ENCODE measurements at places on chromosomes 1 and 21.

GRCh38 chr1:35428360-35428759 lies 128.8 kb downstream of the KIAA0319L start:
- DNase-seq, result no peak

DNA sequence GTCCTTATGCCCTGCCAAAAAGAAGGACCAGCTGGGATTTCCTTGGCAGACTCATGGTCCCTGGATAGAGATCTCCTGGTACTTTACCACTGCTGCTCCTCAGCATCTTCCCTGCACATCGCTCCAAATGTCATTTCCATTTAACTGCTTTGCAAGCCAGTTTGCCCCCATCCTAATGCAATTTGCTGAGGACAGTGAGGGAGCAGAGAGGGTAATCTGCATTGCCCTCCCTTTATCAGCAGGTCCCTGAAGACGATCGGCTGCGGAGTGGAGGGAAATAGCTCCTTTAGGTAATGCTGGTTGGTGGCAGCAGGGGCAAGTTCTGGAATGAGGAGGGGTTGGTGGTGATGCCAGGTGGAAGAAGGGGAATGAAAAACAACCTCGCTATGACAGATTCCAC lies 2.7 kb downstream of the PLXNA2 start:
- DNase-seq, result no peak

DNA sequence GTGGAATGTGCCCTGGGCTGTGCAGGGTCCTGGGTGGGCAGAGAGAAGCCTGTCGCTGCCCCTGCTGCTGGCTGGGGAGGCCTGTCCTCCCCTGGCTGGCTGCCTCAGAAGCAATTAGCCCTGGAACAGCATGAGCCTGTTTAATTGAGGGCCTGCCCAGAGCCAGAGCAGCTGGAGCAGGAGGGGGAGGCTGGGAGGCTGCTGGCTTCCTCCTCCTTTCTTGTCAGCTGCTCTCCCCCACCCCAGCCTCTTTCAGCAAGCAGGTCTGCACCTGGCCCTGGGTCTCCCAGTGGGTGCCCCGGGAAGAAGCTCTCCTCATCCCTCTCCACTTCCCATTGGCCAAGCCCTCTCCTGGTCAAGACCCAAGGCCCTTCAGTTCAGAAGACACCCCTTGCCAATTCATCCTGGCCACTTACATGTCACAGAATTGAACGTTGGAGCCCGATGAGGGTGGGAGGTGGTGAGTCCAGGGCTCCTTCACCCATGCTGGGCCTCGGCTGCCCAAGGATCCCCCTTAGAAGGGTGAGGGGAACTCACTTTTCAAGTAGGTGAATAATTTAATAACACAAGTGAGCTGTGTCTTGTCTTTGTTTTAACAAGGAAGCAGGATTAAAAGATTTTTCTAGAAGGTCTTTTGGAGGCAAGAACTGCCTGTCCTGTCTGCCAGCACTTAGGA lies 13.2 kb downstream of the AMPD2 start:
- DNase-seq, result no peak

DNA sequence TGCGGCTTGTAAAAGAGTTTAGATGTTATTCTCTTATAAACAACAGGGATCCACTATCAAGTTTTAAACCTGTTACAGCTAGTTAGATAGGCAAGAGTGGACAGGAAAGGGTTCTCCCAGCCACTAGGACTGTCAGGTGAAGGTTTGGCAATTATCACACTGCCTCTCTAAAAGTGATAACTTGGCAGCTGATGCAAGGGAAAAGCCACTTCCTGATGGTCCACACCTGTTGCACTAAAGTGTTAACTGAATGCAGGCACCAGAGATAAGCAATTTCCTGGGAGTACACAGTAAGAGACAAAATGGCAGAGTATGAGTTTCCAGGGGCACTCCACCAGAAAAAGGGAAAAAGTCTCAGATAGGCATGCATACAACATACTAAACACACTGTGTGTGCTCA lies 99.4 kb downstream of the VAV3 start:
- DNase-seq, result no peak

GRCh38 chr1:47978486-47978885 lies 18.7 kb downstream of the TRABD2B start:
- no peak for DNase-seq

DNA sequence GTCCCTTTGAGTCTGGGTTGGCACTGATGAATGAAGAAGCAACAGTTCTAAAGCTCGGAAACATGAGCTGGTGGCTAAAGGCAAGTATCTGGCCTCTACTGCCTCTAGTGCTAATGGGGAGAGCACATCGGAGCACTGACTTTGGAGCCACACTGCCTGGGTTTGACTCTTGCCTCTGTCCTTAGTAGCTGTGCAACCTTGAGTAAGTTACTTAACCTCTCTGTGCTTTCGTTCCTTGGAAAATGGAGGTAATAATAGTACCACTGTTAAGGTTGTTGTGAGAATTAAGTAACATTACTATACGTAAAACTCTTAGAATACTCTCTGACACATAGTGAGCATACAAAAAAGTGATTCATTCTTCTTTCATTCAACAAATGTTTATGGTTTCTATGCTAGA lies 211.2 kb downstream of the ATG4C start:
- no peak for DNase-seq

DNA sequence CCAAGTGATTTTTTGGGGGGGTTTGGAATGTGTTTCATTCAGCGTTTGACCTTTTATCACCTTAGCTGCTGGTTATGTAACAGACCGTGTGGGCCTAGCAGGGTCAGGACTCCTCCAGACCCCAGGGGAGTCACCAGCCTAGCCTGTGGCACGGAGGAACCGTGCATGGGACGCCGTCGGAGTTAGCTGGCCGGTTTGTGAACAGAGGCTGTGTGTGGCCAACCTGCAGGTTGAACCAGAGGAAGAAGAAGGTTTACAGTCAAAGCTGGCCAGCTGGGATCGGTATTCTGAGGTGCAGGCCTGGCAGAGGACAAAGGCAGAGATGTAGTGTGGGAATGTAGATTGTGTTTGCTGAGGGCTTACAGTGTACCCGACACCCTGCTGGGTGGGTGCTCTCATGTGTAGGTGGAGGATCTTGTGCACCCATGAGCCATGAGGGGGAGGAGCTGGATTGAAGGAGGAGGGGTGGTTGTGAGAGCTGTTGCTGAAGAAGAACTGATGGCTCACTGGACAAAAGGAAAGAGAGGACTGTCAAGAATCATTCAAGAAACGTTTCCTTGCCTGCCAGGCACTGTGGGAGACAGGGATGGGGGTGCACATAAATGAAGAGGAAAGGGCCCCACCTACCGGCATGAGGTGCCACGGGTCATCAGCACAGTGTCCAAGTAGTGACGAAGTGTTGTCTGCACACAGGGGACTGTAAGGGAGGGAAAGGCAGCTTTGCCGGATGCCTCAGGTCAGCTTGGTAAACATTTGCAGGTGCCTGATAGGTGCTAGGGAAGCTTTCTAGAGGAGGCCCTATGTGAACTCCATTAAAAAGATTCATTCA lies 40.0 kb upstream of the PWP2 start:
- DNase-seq, result no peak

DNA sequence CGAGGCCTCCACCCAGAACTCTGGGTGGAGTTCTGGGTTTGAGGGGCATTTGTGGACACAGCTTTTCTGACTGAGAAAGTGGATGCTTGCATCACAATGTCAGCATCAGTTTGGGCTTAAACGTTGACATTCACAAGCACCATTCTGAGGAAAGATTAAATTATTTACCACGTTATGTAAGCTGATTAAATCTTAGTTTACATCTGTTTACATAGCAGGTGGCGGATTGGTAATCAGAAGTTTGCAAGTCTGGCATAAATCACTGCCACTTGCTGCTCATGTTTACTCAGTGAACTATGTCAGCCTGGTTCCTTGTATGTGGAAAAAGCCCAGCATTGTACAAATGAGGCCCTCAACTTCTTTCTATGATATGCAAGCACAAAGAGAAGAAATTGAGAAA lies 310.1 kb downstream of the PAPPA2 start:
- no peak for DNase-seq

DNA sequence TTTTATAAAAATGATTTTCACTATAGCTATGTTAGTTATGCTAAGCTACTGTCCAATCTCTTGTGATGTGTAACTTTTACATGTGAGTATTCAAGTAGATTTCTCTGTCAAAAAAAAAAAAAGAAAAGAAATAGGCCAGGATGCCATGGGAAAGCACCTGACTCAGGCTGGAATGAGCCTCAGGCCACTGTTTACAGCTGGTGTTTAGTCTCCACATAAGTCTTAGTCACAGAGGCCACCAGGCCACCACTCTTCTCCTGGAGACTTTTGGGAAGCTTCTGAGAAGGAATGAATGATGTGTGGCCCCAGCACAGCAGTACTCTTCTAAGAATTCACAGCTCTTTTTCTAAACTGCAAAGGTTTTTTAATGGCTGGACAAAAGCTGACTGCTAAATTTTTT lies 48.9 kb downstream of the CHML start:
- DNase-seq, result no peak

- no peak for DNase-seq
Measured at GRCh38 chr1:173202424-173203145, 4.5 kb downstream of the TNFSF4 start.
